ENCODE measurements at places on chromosomes 1 and 21.
A peak's percentile ranks its signal among the peaks of the same experiment; 100 is the strongest.

DNA sequence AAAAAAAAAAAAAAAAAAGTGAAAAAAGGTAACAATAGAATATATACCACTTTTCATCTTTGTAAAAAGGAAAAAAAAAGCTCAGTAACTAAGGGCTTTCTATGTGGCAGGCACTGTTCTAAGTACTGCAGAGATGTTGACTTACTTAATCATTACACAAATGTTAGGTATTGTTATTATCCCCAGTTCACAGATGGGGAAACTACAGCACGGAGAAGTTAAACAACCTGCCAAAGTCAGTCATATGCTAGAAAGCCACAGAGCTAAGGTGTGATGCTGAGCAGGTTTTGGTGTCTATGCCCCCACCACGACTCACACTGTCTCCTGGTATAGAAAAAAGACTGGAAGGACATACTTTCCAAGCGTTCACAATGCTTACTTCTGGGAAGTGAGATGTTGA, 6.6 kb upstream of the PNRC2 start:
- no peak for DNase-seq

- peak; percentile 54 for DNase-seq
Measured at GRCh38 chr1:32962248-32962896, 2.2 kb downstream of the RNF19B start.

GRCh38 chr21:44603109-44603875, 2.9 kb downstream of the KRTAP10-7 start:
- no peak for DNase-seq

GRCh38 chr1:100354971-100355394, 2.7 kb downstream of the CDC14A start:
- DNase-seq = peak; percentile 57

- no peak for DNase-seq
Measured at GRCh38 chr1:43687301-43688108, 19.8 kb upstream of the ST3GAL3 start.

GRCh38 chr21:45979651-45980050, 1.9 kb upstream of the COL6A1 start:
- no peak for DNase-seq

- DNase-seq = no peak
Measured at GRCh38 chr1:12546771-12547585, 71.0 kb downstream of the DHRS3 start.

- no peak for DNase-seq
Measured at GRCh38 chr1:68326481-68326880, 94.2 kb upstream of the WLS start.

DNA sequence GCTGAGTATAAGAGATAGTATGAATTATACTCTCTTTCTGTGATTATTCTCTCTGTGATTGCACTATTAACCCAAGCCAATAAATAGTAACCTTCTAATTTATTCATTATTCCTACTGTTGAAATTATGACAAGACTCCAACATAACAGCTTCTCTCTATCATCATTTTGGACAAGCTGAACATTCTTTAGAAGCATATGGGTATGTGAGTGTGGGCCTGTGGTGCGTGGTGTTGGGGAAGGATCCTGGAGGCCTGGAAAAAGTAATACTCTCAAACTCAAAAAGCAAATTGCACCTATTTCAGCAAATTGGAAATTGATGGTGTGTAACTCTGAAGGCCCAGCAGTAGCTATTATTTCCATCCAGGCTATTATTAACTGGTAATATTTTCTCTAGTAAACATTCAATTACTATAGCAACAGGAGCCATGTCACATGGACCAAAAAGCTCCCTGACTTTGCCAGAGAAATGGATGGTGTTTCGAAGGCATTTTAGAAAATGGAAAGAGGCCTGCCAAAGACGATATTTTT, 502.8 kb downstream of the LTN1 start:
- no peak for DNase-seq

- no peak for DNase-seq
Measured at GRCh38 chr1:208233546-208233945, 10.6 kb downstream of the PLXNA2 start.

DNA sequence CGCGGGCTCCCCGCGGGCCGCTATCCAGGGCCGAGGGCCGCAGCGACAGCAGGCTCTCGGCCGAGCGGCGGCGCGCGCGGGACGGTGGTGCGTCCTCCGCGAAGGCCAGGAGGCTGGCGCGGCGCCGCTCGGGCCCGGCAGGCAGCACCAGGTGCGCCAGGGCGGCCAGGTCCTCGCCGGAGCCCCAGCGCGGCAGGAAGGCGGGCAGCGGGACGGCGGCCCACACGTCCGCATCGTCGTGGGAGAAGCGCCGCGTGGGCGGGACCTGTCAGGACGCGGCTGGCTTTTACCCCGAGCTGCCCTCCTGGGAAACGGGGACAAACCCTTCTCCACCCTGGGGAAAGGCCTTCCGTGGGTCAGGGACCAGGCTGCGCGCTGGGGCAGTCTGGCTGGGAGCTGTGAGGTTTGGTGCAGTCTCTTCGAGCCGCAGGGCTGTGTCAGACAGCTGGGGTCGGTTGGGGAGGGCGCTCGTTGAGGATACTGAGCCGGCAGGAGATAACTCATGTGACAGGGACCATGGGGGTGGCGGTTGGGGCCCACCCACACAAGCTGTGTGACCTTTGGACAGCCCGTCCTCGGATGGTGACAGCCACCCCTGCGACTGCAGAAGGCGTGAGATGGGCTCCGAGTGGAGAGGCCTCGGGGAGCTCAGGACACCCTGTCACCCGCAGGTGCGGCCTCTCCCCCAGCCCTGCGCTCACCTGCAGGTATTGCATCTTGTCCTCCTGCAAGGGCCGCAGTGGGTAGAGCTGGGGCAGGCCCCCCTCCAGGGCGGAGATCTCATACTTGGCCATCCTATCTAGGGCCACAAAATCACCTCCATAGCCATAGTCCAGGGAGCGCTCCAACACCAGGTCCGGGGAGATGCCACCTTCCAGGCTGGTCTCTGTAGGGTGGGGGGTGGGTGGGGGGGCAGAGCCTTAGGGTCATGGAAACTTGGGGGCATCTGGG, 6.0 kb downstream of the HES3 start:
- no peak for DNase-seq

GRCh38 chr1:166383635-166384346, 217.0 kb upstream of the FAM78B start:
- no peak for DNase-seq

- no peak for DNase-seq
Measured at GRCh38 chr1:99218999-99219398, 45.3 kb upstream of the PLPPR4 start.

DNA sequence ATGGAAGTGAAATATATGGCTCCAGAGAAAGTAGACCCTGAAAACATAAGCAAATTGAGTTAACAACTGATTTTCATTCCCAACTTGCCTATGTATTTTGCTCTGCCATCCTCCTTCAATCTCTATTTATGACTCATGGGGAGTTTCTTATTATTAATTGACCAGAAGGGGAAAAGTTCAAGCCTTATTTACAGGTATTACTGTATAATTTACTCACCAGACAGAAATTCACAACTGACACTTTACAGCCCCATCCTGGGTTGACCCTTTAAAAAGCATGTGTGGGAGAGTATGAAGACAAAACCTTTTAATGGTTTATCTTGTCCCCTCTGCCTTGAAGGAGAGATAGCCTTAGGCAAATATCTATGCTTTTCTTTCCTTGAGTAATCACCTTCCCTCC, 39.8 kb upstream of the C1orf53 start:
- DNase-seq = no peak

- no peak for DNase-seq
Measured at GRCh38 chr1:242784084-242784483, 259.6 kb upstream of the PLD5 start.

- peak; percentile 40 for DNase-seq
Measured at GRCh38 chr1:236489710-236490377, 33.9 kb upstream of the LGALS8 start.

- DNase-seq = no peak
Measured at GRCh38 chr21:18499761-18500376, 96.3 kb upstream of the TMPRSS15 start.

- DNase-seq = no peak
Measured at GRCh38 chr1:178485541-178485981, 11.2 kb downstream of the CLEC20A start.

DNA sequence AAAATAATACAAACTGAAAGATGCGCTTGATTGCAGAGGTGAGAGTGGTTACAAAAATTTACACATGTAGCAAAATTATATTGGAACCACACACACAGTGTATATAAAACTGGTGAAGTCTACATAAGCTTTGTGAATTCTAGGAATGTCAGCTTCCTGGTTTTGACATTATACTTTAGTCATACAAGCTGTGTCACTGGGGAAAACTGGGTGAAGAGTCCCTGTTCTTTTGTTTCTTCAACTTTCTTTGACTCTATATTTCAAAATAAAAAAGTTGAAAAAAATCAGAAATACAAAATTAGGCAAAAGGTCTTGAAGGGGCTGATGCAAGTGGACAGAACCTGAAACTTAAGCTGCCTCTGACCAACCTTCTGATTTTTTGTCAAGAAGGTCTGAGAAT, 3.0 kb downstream of the C1QC start:
- DNase-seq = no peak

- DNase-seq = no peak
Measured at GRCh38 chr1:93750955-93751354, 69.3 kb upstream of the BCAR3 start.

DNA sequence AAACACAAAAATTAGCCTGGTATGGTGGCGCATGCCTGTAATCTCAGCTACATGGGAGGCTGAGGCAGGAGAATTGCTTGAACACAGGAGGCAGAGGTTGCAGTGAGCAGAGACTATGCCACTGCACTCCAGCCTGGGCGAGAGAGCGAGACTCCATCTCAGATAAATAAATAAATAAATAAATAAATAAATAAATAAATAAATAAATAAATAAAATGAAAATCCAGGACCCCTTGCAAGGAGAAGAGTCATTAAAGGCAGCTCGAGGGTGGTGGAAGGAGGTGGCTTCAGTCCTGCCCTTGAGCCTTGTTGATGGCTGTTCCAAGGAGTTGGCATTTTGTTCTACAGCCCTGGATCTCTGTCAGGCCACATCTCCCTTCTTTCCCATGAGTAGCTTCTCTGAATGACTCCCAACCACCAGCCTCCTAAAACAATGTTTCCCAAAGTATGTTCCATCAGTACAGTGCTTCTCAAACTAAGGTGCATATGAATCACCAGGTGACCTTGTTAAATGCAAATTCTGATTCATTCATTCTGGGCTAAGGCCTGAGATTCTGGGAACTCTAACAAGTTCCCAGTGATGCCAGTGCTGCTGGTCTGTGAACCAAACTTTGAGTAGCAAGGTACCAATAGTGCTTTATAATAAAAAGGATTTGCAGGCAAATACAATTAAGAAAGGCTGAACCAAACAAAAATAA, 99.0 kb downstream of the KCNN3 start:
- DNase-seq = no peak

GRCh38 chr1:244067893-244068292, 16.8 kb downstream of the ZBTB18 start:
- no peak for DNase-seq

- DNase-seq = peak; percentile 16
Measured at GRCh38 chr1:24705260-24706073, 39.8 kb upstream of the CLIC4 start.

GRCh38 chr1:160711602-160712311, at the start of gene CD48:
Gene CD48 (minus strand): TSS chr1:160711822. CDS start chr1:160711763, 59 bp downstream.
- peak; percentile 65 for DNase-seq

GRCh38 chr1:233144434-233144833, 151.1 kb downstream of the PCNX2 start:
- DNase-seq = no peak

DNA sequence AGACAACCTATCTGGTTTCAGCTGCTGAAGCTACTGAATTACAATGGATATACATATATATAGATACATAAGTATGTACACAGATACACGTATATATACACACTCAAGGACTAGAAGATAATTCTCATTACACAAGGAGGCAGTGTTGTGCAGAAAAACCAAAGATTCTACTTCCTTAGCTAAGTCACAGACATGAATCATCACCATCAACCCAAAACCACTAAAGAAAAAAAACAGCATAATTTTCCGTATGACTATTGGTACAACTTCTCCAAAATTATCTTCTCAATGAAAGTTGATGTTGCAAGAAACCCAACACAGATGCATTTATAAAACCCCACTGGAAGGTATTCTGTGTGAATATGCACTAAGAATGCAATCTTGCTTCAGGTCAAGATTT, 36.8 kb upstream of the RPF1 start:
- DNase-seq = peak; percentile 83

- DNase-seq = no peak
Measured at GRCh38 chr1:110956586-110956985, 7.1 kb downstream of the LRIF1 start.

- DNase-seq = no peak
Measured at GRCh38 chr1:215358356-215358755, 208.7 kb upstream of the KCTD3 start.

DNA sequence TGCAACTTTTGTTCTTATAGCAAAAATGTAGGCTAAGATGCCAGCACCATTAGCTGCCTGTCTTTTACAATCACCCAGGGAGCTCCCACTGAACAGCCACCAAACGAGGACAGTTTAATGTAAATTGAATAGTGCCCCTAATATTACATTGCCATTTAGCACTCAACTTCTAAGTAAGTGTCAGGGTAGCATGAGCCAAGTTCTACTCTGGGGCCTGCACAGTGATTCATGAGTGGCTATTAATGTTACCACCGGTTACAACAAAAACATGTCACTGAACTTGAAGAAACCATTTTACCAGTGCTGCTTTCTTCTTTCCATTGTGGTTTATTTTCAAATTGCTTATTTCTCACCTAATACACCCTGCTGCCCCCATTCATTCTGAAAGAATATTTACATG, 295.6 kb upstream of the RRP15 start:
- no peak for DNase-seq

DNA sequence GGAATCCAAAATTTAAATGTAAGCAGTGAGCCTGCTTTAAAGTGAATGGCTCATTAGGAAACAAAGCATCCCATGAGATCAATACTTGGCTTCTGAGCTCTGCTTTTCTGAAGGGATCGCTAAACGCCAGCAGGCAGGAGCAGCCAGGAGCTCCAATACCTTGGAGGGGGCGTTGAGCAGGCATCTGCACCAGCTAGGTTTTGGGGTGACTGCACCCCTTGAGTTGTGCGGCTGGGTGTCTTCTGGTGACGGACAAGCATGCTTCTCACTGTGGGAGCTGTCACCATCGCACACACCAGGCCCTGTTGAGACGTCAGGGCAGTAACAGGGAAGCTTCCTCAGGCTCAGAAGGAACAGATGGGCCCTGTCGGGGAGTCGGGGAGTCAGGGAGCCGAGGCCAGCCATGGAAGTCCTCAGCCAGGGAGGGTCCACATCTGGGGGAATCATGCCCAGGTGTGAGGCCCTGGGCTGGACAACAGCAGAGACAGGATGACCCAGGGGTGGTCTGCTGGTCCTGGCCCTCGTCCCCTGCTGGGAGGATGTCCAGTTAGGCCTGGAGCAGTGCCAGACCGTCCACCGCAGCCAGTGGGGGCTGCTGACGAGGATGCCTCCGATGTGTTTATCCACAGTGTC, 57.9 kb upstream of the ADARB1 start:
- DNase-seq = no peak

GRCh38 chr1:61182049-61182448, 99.7 kb downstream of the NFIA start:
- DNase-seq = no peak

DNA sequence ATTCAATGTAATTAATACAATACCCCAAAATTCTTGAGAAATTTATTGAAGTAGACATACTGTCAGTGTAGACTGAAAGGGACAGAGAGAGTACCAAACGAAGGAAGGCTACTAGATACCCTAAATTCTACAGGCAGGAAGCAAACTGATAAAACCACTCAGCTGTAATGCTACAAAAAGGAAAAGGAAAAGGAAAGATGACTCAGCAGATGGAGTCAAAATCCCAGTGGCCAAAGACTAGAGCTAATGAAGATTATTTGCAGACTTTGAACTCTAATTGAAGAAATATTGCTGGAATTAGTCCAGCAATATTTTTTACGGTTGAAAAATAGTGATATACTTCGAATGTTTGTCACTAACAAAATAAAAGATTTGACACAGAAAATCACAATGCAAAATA, 671.9 kb downstream of the BRINP3 start:
- DNase-seq = no peak
